Stimulated activated CD8-positive, alpha-beta memory T cell treated with anti-CD3 and anti-CD28 coated beads, Interleukin-4, amount 100 ng/mL, for 1 hour (primary cell): ENCODE measurements at places on chromosomes 6 and 20.

DNA sequence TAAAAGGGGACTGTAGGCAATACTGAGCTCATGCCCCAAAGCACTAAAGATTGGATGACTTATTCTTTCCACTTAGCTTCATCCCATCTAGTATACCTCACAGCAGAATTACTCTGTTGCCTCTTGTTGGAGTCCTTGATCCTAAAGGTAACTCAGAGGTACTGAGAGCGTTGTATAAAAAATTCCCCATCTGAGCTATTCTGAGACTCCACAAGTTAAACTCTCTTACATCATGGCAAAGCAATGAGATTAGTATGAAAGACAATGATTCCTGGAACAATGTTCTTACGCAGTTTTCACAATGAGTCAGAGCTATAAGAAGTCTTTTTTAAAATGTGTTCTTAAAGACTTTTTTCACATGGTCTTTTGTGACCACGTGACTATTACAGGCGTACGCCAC, 370.1 kb downstream of the ADGRB3 start:
- no peak for DNase-seq

DNA sequence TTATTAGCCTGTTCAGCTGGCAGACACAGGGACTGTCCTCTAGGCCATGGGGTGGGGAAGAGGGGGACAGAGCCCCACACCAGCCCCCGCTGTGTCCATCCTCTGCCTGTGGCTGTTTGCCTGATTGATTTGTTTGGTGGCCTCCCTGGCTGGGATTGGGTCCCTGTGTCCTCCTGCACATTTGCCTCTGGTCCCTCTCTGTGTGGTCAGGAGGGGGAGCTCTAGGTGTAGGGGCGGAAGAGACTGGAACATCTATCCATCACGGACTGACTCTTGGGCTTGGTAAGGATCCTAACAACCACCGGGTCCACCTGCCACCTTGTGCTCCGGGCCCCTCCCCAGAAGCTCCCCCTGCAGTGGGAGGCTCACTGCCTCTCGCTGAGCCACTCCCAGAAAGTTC, 38.4 kb upstream of the CCDC167 start:
- DNase-seq, result no peak

GRCh38 chr20:22100686-22101085, 395.2 kb downstream of the PAX1 start:
- no peak for DNase-seq

GRCh38 chr6:106972500-106972899, 2.0 kb downstream of the CD24 start:
- DNase-seq, result no peak

- no peak for DNase-seq
These were observed 881.5 kb upstream of the SLC35B3 start for GRCh38 chr6:9316831-9317230.

GRCh38 chr6:14983599-14984518, 262.0 kb upstream of the JARID2 start:
- DNase-seq, result no peak

- DNase-seq, result no peak
These were observed 80.6 kb downstream of the IRAK1BP1 start for GRCh38 chr6:78947962-78948361.

GRCh38 chr6:63452125-63452524, 120.2 kb upstream of the LOC128125822 start:
- DNase-seq, result no peak

DNA sequence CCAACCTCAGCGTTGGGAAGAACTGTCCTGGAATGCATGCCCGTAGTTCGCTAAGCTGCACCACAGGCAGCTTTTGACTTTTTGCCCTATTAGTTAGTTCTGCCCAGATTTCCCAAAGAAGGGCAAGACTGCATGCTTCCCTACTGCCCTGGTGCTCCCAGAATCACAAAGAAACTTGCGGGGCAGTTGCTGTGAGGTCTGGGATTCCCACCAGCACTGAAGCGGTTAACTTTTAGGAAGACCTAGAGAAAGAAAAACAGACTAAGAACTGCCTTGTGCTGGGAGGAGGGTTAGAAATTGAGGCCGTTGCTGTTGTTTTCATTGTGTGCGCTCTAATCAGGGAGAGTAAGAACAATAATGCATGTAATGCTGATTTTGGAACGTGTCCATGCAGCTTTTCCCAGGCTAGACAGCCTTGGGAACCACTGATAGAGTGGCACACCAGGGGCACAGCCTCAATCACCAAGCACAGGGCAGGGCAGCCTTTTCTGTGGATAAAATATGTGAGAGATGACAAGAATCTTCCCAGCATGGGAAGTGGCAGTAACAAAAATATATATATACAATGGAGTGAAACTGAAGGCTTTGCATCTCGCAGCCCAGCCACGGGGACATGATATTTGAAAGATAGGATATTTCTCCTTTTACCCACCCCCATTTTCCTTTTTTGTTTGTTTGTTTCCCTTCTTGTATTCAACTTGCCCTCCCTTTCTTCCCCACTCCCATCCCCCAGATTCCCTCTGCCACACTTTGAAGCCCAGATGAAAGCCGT, 137.7 kb upstream of the HEY2 start:
- no peak for DNase-seq

DNA sequence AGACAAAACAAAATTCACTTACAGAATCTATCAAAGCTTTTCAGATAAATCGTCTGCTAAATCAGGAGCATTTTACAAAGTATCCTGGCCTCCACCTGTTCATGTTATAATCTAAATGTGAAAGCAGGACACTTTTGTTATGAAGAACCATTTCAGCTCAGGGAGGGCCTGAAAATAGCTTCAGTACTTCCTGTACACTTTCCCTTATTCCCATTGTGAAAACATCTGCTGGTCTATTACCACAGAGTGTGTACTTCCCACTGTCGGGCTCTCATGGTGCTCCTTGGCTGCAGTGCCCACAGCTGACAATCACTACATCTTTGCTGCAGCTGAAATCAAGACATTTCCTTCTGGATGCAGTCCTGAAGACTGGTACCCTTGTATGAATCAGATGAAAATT, 128.1 kb downstream of the OPRM1 start:
- no peak for DNase-seq

GRCh38 chr6:160279850-160280249, 21.2 kb upstream of the SLC22A2 start:
- no peak for DNase-seq

DNA sequence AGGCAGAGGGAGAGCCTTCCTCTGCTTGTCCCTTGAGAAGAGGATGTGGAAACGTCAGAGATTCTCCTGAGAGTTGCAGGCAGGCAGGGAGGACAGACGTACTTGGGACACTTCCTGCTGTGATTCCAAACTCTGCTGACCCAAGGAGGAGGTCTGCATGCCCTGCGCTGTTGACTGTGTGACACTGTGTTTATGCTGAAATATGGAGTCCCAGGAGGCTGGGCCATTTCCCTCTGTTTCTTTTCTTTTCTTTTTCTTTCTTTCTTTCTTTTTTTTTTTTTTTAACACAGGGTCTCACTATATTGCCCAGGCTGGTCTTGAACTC, 63.5 kb upstream of the BHLHE23 start:
- no peak for DNase-seq

GRCh38 chr6:9420316-9421015, 985.1 kb upstream of the SLC35B3 start:
- DNase-seq, result no peak

GRCh38 chr6:107488174-107488874, 1.6 kb upstream of the SOBP start:
- no peak for DNase-seq

DNA sequence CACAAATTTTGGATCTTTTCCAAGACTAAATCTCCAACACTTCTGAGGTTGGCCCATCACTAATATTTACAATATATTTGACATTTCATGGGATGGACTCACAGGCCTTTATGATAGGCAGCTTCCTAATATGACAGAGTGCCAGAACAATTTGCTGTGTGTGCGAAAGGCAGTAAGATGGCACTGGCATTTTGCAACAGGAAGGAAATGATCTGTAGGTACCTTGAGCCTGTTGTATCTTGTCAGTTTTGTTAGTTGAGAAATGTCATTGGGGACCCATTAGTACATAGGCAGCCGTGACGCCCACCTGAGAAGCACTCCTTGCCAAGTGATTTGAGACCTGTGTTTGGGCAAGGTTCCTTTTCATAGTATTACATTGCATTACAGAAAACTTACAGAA, 153.4 kb upstream of the HEY2 start:
- DNase-seq, result no peak

DNA sequence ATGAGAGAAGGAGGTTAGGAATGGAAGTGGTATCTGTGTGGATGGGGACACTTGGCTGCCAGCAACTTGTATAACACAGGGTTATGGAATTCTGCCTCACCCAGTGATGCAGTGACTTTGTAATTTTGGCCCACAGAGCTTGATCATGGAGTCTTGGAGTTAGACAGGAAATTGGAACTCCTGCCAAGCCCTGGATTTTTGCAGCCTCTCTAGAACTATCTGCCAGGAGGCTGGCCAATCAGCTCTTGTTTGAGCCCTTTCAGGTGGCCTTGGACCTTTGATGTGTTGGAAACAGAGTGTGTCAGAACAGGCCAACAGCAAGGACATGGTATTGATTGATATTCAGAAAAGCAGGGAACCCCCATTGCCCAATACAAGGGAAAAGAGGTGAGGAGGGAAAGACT, 157.7 kb upstream of the GGTLC1 start:
- DNase-seq, result no peak
